Esophagus muscularis mucosa (tissue), 4 donors: ENCODE measurements at places on chromosomes 7 and 10. TPM values are rescaled to one million over a fixed set of nuclear protein-coding genes. Genes with fewer than 3 reads are reported as not detected.

- H3K4me3 ChIP-seq, result no peak overlapping the region
- no peaks in the 10 kb centered on the region for H3K27me3 ChIP-seq
- DNase-seq, result no peak
- peaks cover 83% of the 10 kb centered on the region for H3K4me1 ChIP-seq
Measured at GRCh38 chr10:77531441-77532001, 106.1 kb downstream of the KCNMA1 start.

DNA sequence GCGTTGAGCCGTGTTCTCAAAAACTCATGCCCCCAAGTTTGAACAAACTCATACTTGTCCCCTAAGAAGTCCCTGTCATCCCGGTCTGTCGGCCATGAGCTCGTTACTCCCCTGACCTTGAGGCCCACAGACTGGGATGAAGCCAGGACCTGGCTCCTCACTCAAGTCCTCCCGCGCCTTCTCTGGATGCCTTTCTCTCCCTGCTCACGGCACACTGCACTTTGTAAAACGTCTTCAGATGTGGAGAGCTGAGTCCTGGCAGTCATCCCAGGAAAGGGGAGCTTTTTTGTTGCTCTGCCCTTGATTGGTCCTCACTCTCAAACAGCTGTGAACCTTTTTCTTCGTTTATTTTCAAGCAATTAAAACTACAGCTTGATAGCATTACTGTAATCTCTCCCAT is 110.8 kb downstream of the JAZF1 start:
- H3K27me3 ChIP-seq, result no peaks in the 10 kb centered on the region
- H3K27ac ChIP-seq, result peak overlapping the region; percentile 78
- DNase-seq, result no peak

- no peak overlapping the region for H3K4me3 ChIP-seq
- H3K27me3 ChIP-seq, result no peaks in the 10 kb centered on the region
- DNase-seq, result no peak
- H3K36me3 ChIP-seq, result no peaks in the 10 kb centered on the region
Measured at GRCh38 chr10:60806921-60807320, 28.6 kb downstream of the CDK1 start.

DNA sequence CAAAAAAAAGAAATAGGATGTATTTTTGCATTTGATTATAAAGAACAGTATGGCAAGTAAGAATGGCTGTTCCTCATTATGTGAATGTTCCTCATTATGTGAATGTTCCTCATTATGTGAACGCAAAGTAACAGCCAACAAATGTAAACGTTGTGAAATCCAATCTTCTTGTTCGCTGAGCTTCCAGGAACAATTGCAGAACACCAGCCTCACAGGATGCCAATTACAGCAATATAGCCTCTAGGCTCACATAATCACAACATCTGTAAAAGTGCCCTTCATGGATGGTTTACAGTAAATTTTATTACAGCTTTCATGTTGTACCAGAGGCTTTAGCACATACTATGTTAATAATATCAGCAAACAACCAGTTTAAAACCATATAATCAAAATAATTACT is 71.6 kb downstream of the THSD7A start:
- no peak for DNase-seq
- H3K4me3 ChIP-seq, result no peak overlapping the region
- no peaks in the 10 kb centered on the region for H3K4me1 ChIP-seq
- no peaks in the 10 kb centered on the region for H3K36me3 ChIP-seq
- H3K27me3 ChIP-seq, result no peaks in the 10 kb centered on the region

- H3K4me1 ChIP-seq, result peaks cover 56% of the 10 kb centered on the region
- peak overlapping the region; percentile 76 for H3K27ac ChIP-seq
- no peak overlapping the region for H3K4me3 ChIP-seq
- DNase-seq, result no peak
Measured at GRCh38 chr7:132390705-132391104, 185.6 kb downstream of the PLXNA4 start.

- no peaks in the 10 kb centered on the region for H3K27me3 ChIP-seq
- DNase-seq, result no peak
- H3K27ac ChIP-seq, result no peak overlapping the region
Measured at GRCh38 chr10:120580918-120581895, 124.2 kb downstream of the PLPP4 start.

- H3K36me3 ChIP-seq, result no peaks in the 10 kb centered on the region
- DNase-seq, result no peak
- no peak overlapping the region for H3K27ac ChIP-seq
Measured at GRCh38 chr7:26348234-26348851, 56.7 kb downstream of the SNX10 start.

DNA sequence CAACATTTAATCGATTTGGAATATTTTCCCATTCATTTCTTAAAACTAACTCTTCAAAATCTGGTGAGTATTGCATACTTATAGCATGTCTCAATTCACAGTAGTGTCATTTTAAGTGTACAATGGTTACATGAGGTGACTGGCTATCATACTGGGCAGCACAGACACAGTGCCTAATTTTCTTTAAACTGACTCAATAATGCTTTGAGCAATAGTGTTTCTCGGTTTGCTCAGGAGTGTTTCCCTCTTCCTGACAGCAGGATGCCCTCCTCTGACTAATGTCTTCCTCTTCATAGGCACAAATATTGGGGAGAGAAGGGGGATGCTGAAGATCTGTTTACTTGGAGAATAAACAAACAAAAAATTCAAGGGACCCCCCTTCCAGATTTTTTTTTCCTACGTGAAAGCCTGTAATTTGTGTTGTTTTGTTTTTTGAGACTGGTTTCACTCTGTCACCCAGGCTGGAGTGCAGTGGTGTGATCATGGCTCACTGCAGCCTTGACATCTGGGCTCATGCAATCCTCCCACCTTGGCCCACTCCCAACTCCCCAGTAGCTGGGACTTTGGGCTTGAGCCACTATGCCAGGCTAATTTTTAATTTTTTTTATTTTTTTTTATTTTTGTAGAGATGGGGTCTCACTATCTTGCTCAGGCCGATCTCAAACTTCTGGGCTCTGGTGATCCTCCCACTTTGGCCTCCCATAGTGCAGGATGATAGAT is 2.2 kb downstream of the MRC1 start:
- peak overlapping the region; percentile 2 for H3K4me3 ChIP-seq
- H3K27ac ChIP-seq, result no peak overlapping the region
- no peaks in the 10 kb centered on the region for H3K27me3 ChIP-seq
- DNase-seq, result no peak
- no peaks in the 10 kb centered on the region for H3K36me3 ChIP-seq

- no peak overlapping the region for H3K4me3 ChIP-seq
- no peaks in the 10 kb centered on the region for H3K27me3 ChIP-seq
- no peaks in the 10 kb centered on the region for H3K36me3 ChIP-seq
- H3K27ac ChIP-seq, result no peak overlapping the region
Measured at GRCh38 chr7:51154201-51154600, 162.4 kb downstream of the COBL start.

GRCh38 chr7:116617878-116618277 is 54.1 kb upstream of the MET start:
- H3K4me1 ChIP-seq, result peaks cover 9% of the 10 kb centered on the region
- H3K27ac ChIP-seq, result no peak overlapping the region
- H3K4me3 ChIP-seq, result no peak overlapping the region
- no peaks in the 10 kb centered on the region for H3K36me3 ChIP-seq
- no peaks in the 10 kb centered on the region for H3K27me3 ChIP-seq

Gene AKR1C8
- not detected for total RNA-seq

Gene TMEM26
- total RNA-seq, result 0.13 TPM

Gene CTAGE4
- total RNA-seq, result 2.5 TPM
